SK-MEL-5 (cell line): ENCODE measurements at places on chromosomes 12 and 14. TPM values are rescaled to one million over a fixed set of nuclear protein-coding genes. Genes with fewer than 3 reads are reported as not detected.

DNA sequence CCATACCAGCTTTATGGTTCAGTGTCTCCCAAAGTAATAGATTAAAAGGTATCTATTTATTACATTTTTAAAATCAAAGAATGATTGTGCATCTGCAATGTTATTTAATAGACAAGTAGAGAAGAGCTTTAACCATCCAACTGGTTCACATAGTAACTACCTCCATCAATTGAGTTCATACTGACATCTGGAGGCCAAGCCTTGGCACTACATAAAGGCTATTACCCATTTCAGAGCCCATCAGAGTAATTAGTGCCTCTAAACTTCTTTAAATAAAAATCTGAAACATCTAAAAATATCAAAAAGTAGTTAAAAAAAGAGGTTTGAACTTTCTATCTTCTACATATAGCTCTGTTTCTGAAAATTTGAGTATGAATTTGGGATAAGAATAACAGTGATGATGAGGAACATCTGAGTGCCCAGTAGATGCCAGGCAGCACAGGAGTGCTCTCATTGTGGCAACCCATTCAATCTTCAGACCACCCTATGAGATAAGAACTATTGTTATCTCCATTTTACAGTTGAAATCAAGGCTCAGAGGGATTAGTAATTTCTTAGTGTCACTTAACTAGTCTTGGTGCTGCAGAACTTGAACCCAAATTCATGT is 132.9 kb upstream of the DAAM1 start:
- DNase-seq, result peak; percentile 64

Gene CELA1
- total RNA-seq, result not detected in 2 replicates

DNA sequence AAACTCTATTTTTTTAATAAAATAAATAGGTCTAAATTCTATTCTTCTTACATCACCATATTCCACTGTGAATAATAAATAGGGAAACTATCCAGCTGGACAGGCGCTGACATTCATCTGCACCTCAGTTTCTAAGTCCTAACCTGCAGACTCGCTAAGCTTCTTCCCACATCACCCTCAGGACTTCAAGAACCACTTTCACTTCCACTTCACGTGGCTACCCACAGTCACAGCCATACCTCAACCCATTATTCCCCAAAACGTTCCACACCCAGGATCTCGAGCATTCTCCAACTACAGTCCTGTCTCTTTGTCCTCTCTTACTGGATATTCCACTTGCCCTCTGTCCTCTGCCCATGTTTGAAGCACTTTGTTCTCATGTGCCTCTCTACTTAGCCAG is 71.1 kb downstream of the C2CD5 start:
- DNase-seq, result no peak

DNA sequence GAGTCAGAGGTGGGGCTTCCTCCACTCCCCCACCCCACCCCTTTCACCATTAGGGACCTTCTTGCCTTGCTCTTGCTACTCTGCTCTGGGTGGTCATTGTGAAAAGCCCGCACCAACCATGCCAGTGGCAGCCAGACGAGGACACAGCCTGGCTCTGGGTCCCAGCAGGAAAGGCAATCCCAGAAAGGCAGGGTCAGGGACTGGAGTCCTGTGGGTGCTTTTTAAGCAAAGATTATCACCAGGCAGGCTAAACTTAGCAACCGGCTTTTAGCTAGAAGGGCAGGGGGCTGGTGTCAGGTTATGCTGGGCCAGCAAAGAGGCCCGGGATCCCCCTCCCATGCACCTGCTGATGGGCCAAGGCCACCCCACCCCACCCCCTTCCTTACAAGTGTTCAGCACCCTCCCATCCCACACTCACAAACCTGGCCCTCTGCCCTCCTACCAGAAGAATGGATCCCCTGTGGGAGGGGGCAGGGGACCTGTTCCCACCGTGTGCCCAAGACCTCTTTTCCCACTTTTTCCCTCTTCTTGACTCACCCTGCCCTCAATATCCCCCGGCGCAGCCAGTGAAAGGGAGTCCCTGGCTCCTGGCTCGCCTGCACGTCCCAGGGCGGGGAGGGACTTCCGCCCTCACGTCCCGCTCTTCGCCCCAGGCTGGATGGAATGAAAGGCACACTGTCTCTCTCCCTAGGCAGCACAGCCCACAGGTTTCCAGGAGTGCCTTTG is 1.2 kb upstream of the GAPDH start:
- DNase-seq, result peak; percentile 97

DNA sequence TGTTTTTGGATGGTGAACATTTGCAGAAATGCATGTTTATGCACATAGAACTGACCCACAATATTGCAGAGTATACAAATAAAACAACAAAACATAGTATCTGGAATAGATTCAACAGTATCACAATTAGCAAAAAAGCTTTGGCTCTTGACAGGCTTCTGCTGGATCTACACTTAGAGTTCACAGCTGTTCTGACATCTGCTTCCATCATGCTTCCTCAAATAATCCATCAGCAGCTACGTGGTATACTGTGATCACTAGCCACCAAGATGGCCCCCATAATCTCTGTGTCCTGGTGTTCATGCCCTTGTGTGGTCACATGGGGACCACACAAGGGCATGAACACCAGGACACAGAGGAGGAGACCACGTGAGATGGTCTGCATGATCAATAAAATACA is 166.6 kb upstream of the CCDC198 start:
- no peak for DNase-seq

- DNase-seq, result no peak
These were observed 289.0 kb upstream of the RPL10L start for GRCh38 chr14:46940611-46941010.

DNA sequence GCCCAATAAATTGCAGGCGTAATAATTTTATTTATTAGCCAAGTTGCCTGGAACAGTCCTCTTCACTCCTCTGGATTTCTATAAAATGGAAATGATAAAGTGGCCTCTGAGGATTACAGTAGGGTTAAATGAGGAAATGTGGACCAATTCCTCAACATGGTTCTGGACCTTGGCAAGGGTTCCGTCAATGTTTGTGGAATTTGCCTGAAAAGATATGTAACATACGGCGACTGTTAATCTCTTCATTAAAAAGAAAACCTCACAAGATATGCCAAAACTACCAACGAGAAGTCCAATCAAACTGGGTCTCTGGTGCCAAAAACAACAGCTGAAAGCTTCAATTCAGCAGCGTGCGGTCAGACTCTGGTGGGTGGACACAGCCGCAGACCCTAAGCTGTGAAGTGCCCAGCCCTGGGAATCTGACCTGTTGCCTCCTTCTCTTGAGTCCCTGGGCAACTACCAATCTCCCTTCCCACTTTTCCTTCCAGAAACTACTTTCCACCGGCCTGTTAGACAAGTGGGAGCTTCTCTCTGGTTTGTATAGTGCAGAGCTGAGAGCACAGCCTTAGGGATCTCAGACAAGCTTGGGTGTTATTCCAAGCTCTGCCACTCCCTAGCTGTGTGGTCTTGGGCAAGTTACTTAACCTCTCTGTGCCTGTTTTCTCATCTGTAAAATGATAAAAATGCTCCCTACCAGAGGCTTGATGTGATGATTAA is 190.5 kb upstream of the GSC start:
- no peak for DNase-seq

Gene LBHD2
- total RNA-seq, result not detected in 2 replicates

GRCh38 chr12:69131077-69131476 is 108.3 kb upstream of the CPSF6 start:
- no peak for DNase-seq

DNA sequence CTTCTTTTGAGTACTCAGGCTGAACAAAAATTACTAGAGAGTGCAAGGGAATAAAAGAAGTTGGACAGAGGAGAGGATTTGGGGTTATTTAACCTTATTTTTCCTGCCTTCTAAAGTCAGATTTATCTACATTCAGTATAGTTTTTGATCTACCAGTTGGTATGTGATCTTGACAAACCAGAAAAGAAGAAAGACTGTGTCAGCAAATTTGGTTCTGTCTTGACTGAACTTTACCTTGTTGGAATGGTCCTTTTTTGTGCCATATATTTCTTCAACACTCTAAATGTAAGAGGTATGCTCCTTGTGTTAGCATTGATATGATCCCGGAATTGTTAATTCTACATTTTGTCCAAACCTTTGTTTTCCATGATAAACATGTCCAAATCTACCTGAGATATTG is 47.7 kb upstream of the ADAMTS20 start:
- no peak for DNase-seq

DNA sequence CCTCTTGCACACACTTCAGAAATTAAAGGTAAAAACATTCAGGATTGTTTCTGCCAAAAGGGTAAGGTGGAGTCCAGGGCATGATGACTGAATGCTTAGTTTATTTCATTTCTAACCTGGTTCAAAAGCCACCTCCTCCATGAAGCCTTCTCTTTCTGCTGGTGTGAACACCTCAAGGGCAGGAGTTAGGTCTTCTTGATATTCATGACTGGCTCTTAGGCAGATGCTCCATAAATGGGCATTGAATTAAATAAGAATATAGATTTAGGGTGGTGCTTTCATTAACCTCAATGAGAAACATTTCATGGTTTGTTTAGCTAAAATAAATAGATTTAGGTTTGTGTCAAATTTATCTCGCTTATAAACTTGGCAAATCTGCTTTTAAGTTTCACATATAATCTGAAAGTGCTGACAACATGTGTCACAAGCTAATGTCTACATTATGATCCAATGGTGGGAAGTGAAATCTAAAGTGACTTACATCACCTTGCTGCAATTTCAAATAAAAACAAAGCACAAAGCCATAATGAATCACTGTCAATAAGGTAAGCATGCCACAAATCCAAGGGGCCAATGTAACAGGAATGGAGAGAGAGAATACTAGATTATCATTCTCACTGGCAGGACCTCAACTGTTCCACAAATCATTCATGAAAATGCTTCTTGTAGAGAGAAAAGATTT is 72.7 kb upstream of the GRIP1 start:
- DNase-seq, result no peak

DNA sequence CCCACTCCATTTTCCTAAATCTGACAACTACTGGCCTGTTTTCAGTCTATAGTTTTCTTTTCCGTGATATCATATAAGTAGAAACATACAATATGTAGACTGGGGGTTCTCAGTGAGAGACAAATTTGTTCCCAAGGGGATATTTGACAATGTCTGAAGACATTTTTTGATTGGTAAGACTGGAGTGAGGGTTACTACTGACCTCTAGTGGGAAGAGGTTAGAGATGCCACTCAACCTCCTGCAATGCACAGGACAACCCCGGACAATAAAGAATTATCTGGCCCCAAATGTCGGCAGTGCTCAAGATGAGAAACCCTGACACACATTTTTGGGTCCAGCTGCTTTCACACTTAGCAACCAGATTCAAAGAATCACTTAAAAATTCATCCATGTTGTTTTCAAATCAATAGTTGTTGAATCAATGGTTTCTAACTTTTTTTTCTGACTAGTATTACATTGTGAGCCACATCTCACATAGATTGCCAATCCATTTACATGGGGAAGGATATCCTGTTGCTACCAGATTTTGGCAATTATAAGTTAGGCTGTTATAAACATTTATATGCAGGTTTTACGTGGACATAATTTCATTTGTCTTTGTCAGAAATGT is 307.1 kb downstream of the RPL10L start:
- peak; percentile 74 for DNase-seq

GRCh38 chr12:126389220-126389841 is 1324.1 kb downstream of the AACS start:
- no peak for DNase-seq

Gene SELPLG
- total RNA-seq, result 0.50 and 0.80 TPM in 2 replicates

- no peak for DNase-seq
These were observed 80.3 kb downstream of the WDR20 start for GRCh38 chr14:102220031-102220430.

DNA sequence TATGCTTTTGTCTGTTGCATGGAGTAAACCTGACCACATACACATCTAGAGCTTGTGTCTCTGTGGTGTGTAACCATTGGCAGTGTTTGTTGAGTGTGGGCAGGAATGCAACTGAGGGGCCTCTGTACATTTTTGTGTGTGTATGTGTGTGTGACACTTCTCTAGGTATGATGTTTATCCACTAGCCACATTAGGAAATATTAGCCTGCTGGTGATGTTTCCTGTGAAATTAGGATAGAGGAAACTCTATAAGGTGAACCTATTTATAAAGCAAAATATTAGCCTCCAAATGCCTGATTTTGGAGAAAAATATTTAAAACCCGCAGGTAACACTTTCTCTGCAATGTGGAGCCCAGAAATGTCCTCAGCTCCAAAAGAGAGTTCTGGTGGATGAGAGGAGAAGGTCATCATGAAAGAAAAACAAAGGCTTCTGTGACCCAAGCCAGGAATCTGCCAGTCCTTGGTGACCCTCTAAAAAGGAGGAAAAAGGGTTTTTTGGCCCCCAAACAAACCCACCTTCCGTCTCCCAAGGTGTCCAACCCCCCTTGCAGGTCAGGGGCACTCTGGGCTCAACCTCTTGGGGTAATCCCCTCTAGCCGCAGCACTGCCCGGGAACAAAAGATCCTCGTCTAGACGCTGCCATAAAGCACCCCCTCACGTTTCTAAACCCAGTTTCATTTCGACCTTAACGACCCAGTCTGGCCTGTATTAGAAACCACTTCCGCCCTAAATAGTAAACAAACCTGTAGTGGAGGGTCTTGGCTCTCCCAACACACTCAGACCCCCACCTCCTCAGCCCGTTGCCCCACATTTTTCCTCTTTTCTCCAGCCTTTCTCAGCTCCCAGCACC is 3.1 kb upstream of the HOTAIR start:
- DNase-seq, result no peak

DNA sequence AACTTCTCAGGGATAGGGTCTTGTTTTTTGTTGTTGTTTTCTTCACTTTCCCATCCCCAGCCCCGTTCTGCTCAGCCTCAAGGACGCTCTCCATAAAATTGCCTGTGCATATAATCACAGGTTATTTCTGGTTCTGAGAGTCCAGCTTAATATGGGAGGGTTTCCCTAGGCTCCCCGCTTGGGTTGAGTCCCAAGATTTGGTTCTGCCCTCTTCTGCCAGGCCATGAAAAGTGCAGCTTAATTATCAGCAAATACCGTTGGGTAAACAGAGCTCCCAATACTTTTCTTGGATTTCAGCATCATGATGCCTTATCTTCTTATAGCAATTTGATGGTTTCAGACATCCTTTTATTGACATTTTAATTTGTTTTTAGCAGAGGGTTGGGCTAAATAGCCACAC is 75.6 kb downstream of the GRIN2B start:
- DNase-seq, result no peak

Gene IRAK3
- not detected in 2 replicates for total RNA-seq

DNA sequence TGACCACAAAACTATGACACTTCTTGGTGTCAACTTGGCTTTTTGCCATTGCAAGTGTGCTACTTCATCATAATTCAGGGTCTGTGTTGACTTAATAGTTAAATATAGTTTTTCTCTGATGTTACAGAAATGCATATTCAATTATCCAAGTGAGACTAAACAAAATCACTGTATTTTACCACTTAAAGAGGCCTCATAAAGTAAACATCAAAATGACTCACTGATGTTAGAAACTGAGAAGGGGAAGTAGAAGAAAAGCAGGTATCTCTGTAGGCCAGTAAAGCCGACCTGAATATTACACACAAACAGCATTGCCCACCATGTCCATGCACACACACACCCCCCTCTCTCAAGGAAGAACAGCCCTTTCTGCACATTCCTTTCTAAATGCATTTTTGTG is 55.4 kb downstream of the RPAP3 start:
- DNase-seq, result no peak

DNA sequence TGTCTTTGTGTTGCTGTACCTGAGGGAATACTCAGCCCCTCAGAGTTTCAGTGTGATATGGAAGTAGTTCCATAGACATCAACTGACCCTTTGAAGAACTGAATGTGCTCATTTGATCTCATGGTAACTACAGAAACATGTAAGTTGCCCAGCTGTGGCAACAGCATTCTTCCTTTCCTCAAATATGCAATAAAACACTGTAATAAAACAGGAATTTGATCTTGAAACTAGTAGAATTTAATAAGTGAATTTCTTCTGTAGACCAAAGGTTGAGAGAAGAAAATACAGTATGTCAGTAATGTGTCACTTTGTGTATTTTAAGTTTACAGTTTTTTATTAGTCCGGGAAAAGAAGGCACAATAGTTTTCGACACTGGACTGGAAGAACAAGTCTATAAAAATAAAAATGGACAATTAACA is 31.9 kb downstream of the KCTD10 start:
- DNase-seq, result no peak
